ENCODE measurements at places on chromosomes 1 and 21.

DNA sequence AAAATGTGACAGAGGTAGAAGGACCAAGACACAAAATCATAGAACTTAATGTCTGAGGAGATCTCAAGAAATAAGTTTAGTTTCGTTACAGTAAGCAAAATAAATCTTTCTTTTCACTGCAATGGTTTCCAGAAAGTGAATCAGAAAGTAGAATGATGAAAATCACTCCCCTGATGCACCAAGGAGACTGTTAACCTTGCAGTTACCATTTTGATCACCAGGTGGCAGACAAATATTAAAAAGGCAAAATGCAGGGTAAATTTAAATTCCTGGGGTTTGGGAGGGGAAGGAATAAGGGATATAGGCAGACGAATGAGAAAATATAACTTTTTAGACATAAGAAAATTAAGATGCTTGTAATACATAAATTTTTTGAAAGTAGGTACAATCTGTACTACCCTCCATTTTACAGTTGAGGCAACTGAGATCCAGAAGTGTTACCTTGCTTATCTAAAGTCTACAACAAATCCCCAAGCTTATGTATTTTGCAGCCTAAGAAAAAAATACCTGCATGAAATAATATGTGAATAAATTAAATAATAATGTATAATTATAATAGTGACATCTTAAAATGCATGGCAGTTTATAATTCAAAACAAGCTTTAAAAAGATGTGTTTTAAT is 253.2 kb downstream of the CRB1 start:
- peak; percentile 26 for DNase-seq

DNA sequence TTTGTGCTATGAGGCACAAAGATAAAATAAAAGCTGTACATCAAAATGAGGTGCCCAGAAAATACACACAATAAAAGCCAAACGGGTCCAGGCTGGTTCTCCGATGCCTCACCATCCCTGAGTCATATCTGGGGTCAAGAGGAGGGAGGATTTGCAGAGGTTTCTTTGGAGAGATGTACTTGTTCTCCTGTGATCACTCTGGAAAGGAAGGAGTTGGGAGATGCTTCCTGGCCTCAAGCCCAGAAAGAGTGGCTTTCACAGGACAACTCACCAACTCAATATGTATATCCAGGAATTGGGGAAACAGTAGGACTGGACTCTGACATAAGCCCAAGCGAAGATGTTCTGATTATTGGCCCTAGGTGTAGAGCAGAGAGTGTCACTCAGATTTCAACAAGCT is 51.9 kb downstream of the DIPK1A start:
- DNase-seq: peak; percentile 27

- DNase-seq: no peak
Observed at GRCh38 chr1:95308276-95309030, 74.4 kb downstream of the RWDD3 start.

DNA sequence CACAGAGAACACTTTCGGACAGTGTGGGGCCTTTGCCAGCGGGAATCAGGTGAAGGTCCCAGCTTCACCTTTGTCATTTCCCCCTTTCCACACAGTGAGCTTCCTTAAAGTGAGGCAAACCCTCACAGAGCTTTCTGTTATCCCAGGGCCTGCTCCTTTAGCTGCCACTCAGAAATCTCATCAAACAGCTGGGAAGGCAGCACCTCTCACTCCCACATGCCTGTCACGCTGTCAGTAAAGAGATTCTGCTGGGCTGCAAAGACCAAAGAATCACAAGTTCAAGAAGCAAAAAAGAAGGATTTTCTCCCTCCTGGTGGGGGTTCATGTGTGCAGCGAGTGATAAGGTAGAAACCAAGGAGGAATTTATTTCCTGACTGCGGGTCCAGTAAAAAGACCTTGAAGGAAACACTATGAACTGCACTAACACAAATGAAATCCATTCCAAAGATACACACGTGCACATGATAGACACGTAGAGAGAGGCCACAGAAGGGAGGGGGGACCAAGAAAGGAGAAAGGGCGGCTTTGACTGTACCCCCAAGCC is 44.0 kb downstream of the HTR6 start:
- DNase-seq: no peak

DNA sequence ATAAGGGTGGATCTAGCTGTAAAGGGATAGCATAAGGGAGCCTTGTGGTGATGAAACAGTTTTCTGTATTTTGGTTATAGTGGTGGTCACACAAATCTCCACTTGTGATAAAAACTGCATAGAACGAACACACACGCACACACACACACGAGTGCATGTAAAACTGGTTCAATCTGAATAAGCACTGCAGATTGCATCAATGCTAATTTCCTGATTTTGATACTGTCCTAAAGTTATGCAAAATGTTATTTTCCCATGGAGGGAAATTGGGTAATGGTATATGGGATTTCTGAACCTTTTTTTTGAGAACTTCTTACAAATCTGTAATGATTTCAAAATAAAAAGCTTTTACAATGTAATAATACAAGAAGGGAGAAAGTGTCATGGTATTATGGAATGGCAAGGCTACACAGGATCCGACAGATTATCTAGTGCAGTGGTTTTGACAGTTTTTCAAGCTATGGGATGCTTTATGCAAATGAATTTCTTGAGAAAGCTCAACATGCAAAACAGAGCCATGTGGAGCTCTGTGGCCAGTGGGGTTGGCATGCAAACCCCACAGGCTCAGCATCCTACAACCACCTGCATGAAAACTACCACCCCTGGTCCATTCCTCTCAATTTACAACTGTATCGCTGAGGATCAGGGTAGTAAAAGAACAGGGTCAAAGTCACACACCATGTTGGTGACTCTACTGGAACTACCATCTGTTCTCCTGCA is 18.8 kb downstream of the SLC41A1 start:
- DNase-seq: no peak
